ENCODE measurements at places on chromosomes 3 and 15. TPM values are rescaled to one million over a fixed set of nuclear protein-coding genes. Genes with fewer than 3 reads are reported as not detected.

DNA sequence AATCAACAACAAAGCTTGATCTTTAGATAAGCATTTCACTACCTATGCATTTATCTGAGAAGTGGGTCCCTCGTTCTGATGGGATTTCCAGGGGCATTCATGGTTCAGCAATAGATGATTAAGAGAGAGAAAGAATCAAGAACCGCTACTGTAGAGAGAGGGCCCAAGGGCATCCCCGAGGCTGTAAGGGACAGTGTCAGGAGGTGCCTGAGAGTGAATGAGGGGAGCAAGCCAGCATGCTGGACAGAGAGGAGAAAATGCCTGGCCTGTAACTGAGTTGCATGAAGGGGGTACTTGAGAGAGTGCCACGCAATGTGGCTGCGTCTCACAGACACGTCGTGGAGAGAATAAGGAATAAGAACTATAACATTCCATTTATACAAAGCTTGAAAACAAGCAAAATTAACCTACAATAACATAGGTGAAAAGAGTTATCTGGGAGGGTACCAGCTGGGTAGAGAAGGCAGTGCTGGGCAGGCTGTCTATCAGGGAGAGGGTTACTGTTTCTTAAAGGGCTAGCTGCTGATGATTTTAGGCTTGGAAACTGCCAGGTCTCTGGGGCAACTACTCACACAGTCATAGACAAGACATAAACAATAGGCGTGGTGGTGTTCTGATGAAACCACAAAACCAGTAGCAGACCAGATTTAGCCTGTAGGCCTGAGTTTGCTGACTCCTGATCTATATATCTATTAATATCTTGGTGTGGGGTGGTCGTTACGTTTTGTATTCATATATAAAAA lies 374.6 kb upstream of the CFAP20DC start:
- DNase-seq = no peak
- H3K4me3 ChIP-seq = no peak overlapping the region
- H3K27me3 ChIP-seq = no peaks in the 10 kb centered on the region
- H3K36me3 ChIP-seq = no peaks in the 10 kb centered on the region
- H3K27ac ChIP-seq = no peak overlapping the region
- no peaks in the 10 kb centered on the region for H3K4me1 ChIP-seq

DNA sequence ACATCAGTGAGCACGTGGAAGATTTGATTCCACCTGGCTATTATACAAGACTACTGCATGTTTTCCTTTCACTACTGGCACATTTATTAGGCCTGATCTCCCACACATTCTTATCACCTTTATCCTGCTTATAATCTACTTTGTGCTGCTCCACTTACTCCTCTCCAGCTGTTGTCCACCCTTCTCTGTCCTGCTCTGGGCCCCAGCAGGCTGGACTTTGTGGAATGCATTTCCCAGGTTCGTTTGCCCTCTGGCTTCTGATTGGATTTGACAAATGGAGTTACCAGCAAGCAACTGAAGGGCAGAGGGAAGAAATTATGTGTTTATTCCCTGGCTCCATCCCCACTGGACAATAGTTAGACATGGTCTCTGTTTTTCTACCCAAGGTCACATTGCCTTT lies 75.5 kb downstream of the DCLK3 start:
- no peak overlapping the region for H3K4me3 ChIP-seq
- no peak overlapping the region for H3K27ac ChIP-seq
- H3K36me3 ChIP-seq = no peaks in the 10 kb centered on the region

GRCh38 chr15:65115542-65115941 lies 542 bp upstream of the UBAP1L start:
- no peak for DNase-seq
- no peaks in the 10 kb centered on the region for H3K27me3 ChIP-seq
- peaks cover 91% of the 10 kb centered on the region for H3K36me3 ChIP-seq

- no peak overlapping the region for H3K27ac ChIP-seq
- no peaks in the 10 kb centered on the region for H3K27me3 ChIP-seq
- H3K36me3 ChIP-seq = no peaks in the 10 kb centered on the region
- H3K4me3 ChIP-seq = no peak overlapping the region
Measured at GRCh38 chr15:47466357-47466756, 250.9 kb upstream of the SEMA6D start.

DNA sequence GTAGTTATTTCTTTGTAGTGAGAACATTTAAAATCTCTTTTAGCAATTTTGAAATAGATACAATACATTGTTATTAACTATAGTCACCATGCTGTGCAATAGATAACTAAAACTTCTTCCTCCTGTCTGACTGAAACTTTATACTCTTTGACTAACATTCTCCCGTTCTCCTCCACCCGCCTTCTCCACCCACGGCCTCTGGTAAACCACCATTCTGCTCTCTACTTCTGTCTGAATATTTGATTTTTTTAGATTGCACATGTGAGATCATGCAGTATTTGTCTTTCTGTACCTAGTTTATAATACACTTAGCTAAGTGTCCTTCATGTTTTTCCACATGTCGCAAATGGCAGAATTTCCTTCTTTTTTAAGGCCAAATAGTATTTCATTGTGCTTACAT lies 72.8 kb upstream of the RBM5 start:
- H3K4me1 ChIP-seq = no peaks in the 10 kb centered on the region
- H3K27me3 ChIP-seq = no peaks in the 10 kb centered on the region
- H3K4me3 ChIP-seq = no peak overlapping the region
- H3K27ac ChIP-seq = no peak overlapping the region

GRCh38 chr3:127141921-127142730 lies 50.8 kb upstream of the PRR23E start:
- H3K27ac ChIP-seq = no peak overlapping the region
- peaks cover 4% of the 10 kb centered on the region for H3K4me1 ChIP-seq
- no peaks in the 10 kb centered on the region for H3K27me3 ChIP-seq

DNA sequence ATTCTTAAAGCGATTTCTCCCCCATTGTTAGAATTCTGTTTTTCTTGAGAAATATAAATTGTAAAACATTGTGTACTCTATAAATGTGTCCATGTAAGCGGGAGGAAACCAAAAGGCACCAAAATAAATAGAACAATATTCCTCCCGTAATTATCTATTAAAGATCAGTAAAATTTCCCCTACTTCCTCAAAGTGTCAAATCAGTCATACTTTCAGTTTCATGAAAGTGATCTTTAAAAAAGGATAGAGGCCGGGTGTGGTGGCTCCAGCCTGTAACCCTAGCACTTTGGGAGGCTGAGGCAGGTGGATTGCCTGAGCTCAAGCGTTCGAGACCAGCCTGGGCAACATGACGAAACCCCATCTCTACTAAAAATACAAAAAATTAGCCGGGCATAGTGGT lies 278.9 kb downstream of the MECOM start:
- H3K27ac ChIP-seq = no peak overlapping the region
- H3K4me1 ChIP-seq = peaks cover 13% of the 10 kb centered on the region
- H3K4me3 ChIP-seq = no peak overlapping the region
- H3K27me3 ChIP-seq = no peaks in the 10 kb centered on the region
- DNase-seq = no peak

Gene KBTBD13
- total RNA-seq = not detected

Gene SEMA5B
- total RNA-seq = 0.71 TPM
